ENCODE measurements at places on chromosomes 4 and X.
A peak's percentile ranks its signal among the peaks of the same experiment; 100 is the strongest.

DNA sequence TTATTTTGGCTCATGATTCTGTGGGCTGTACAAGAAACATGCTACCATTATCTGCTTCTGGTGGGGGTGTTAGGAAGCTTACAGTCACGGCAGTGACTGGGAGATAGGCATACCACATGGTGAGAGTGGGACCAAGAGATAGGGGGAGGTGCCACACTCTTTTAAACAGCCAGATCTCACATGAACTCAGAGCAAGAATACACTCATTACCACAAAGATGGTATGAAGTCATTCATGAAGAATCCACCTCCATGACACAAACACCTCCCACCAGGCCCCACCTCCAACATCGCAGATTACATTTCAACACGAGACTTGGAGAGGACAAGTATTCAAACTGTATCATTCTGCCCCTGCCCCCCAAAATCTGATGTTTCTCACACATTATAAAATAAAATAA is 2396.7 kb downstream of the PCDH7 start:
- DNase-seq = no peak

DNA sequence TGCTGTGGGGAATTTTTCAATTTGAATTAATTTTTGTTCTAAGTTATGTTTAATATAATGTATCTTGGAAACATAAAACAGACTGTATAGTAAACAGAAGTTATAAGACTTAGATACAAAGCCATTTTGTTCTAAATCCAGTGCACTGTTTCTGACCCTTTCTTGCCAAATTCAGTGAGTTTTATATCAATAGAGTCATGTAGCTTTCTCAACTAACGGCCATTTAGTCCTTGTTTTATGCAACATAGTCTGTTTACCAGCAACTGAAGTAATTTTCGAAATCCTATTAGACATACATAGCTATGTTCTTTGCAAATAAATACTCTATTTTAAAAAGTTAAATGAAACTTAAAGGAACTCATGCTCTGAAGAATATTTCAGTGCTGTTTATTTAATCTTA is 242.8 kb downstream of the ADGRL3 start:
- no peak for DNase-seq

- DNase-seq = no peak
Observed at GRCh38 chr4:159150821-159151390, 48.0 kb downstream of the RAPGEF2 start.

GRCh38 chr4:36243355-36244256 is 708 bp downstream of the ARAP2 start:
- peak; percentile 57 for DNase-seq

GRCh38 chrX:38332505-38332904 is 5.2 kb upstream of the RPGR start:
- DNase-seq = no peak

DNA sequence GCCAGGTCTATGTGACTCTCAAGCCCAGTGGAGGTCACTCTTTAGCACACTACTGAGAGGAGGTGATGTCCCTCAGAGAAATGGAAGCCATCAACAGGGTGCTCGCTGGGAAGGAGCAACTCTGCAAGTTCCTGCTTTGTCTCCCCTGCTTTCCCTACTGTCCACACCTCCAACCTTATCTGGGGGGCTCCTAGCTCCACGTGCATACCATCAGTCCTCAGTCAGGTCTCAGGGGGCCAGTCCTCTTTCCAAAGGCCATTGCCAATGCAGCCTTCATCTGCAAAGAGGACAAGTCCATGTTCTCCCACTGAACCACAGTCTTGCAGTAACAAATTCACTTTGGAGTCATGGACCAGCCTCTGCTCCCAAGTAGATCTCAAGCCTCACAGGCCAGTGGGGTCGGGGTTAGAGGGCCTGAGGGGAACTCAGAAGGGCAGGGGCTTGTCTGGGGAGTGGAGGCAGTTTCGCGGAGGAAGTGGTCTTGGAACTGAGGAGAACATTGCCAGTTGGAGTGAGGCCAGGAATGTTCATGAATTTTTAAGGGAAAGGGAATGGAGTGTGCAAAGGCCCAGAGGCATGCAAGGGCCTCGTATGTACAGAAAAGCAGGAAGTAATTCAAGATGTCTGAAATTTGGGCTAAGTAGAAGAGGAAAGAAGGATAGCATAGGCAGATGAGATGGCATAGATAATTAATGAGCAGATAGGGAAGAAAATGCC is 8.9 kb downstream of the RTL5 start:
- no peak for DNase-seq

DNA sequence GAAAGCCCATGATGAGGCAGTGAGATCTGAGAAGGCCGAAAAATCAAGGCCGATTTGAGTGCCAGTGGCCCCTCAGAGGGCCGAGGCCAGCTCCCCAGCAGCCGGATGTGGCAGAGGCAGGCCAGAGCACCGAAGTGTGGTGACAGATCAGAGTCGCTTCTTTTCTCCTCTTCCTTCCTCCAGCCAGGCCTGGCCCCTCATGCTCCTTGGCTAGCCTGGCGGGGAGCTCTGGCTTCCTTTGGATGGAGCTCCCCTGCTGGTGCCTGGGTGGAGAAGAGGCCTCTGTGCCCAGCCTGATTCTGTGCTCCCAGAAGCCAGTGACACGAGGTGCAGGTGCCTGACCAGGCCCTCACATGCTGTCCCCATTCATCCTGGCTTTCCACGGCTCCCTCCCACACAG is 127.2 kb upstream of the PABPC4L start:
- no peak for DNase-seq

DNA sequence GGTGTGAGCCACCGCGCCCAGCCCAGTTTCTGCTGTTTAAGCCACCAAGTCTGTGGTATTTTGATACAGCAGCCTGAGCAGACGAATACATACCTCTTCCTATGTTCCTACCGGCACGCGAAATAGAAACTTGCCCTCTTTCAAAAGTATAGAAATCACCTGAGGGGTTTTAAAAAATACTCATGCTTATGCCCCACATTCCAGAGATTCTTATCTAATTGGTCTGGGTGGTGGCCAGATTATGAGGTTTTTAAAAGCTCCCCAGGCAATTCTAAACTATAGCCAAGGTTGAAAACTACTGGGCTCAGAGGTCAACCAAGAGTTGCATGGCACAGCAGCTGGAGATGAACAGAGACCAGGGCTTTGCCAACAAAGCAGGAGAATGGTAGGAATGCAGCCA is 24.9 kb upstream of the HUWE1 start:
- DNase-seq = no peak

GRCh38 chrX:45007598-45007997 is 134.6 kb downstream of the KDM6A start:
- no peak for DNase-seq

DNA sequence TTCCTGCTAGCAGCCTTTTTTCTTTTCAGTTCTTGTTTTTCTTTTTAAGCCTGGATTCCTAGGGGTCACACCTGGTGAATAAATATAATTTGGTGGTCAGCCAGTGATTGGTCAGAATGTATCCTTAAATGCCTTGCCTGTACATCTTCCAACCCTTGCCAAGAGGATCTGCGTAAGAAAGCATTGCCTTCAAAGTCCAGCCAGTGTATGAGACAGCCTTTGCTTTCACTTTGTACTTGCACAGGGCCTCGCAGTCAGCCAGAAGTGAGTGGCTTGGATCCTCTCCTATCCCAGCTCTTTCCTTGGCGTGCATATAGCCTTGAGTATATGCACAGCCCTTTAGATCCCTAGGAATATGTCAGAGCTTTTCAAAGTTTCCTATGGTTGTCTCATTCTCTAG is 22.2 kb downstream of the KANTR start:
- no peak for DNase-seq

DNA sequence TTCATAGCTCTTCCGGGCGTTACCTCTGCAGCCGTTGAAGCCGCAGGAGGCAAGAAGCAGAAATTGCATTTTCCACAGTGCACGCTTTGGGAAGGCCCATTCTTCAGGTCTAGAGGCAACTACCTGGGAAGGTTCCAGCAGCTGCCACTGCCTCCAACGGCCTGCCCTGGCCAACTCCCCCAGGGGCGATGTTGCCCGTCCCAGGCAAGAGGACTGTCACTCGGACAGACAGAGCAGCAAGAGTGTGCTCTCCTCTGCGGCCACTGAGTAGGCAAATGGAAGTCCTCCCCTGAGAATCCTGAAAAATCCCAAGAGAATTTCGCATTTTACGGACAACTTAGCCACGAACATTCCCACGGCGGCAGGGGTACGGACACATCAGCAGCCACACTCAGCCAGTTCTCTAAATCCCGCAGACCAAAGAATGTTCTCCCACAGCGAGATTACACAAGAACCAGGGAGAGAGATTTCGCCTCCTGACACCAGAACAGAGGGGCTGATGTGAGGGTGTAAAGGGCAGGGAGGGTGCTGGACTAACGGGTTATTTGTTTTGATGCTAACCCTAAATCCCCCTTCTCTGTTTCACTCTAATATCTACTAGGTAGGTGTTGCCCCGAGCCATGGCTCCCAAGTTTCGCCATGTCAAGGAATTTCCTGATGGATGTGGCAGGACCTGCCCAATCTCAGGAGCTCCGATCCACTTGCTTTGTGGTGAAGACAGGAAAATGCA is 63.8 kb downstream of the SEPSECS start:
- no peak for DNase-seq

DNA sequence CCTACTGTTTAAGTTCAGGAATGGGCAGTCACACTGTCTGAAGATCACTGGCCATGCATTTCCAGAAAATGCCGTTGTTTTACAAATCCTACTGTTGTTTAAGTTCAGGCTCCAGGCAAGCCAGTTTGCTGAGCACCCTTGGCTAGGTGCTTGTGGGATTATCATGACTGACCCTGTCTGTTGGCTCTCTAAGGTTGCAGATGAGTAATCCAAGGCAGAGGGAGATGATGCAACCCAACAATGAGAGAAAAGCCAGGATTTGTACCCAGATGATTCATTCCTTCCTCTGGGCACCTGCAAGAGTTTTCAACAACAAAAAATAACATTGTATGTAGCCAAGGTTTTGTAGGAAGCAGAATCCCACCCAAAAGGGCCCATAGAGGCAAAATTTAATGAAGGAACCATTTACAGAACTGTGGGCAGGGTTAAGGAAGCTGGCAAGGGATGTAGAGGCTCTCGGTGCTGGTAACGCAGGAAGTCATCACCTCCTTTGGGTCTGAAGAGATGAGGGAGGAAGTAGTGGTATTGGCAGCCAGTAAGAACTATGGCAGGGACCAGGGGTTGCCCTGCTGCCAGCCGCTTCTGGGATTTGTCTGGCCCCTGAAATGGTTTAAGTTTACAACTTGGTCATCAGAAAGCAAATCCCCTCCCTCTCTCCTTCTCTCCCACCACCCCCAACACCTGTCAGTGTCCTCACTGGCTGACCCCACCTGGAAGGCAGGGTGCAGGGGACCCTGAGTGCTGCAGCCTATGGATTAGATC is 54.8 kb downstream of the MSX1 start:
- DNase-seq = no peak

DNA sequence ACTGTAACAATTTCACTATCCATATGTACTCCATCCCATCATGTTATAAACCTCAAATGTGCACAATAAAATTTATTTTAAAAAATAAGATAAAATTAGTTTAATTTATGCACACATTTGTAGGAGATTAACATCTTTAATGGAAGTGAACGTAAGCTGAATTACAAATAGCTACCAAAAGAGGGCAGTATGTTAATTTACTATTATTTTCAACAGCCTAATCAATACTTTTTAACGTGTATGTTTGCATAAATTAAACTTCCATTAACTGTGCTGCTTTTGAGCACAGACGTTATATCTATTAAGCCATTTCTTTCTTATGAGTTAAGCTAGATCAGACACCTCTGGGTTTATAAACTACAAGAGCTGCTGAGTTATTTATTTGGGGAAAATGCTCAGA is 56.5 kb upstream of the PHKA2 start:
- no peak for DNase-seq

DNA sequence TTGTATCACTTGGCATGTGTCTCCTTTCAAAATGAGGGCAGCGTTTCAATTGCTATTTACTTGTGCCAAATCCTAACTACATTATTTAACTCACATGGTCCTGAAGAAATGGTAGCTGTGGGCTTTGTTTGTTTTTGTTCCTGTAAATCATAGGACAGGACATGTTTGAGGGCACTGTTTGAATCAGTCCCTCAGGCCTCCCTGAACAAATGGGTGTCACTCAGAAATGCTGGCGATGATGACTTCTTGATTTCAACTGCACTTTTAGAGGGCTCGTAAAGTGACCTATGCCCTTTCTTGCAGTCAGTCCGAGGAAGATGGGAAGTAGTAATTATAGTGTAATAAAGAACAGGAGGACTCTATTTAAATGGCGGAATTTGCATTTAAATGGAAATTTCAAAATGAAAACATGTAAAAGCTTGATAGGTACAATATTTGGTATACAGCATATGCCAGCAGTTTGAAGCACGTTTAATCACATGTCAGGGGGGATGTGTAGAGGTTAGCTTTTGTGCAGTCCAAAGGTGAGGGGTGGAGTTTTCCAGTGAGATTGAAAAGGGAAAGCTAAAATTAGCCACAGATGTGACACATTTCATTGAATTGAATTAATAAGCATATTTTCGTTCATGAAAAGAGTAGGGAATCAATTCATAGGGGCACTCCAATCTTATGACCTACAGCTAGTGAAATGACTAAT is 1958.7 kb upstream of the IGFBP7 start:
- DNase-seq = no peak

DNA sequence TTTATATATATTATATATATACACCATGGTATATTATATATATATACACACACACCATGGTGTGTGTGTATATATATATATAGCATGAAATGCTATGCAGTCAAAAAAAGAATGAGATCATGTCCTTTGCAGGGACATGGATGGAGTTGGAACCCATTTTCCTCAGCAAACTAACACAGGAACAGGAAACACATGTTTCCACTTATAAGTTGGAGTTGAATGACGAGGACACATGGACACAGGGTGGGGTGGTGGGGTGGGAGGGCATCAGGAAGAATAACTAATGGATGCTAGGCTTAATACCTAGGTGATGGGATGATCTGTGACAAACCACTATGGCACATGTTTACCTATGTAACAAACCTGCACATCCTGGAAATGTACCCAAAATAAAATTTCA is 293.6 kb upstream of the NDST3 start:
- DNase-seq = no peak

DNA sequence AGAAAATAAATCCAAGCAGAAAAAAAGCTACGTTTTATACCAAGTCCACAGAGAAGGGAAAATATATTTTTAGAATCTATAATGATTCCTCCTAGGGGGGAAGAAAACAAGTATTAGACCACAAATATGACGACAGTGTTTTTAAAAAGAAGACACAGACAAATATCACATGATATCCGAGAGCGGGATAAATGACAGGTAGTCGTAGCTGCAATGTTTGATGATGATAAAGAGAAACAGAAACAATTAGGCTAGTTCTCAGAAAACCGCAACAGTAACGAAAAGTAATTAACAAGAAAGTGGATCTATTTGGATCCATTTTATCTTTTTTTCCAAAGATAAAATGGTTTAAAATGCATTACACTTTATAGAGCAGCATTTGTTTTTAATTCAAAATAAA is 918 bp downstream of the HAUS3 start:
- no peak for DNase-seq

DNA sequence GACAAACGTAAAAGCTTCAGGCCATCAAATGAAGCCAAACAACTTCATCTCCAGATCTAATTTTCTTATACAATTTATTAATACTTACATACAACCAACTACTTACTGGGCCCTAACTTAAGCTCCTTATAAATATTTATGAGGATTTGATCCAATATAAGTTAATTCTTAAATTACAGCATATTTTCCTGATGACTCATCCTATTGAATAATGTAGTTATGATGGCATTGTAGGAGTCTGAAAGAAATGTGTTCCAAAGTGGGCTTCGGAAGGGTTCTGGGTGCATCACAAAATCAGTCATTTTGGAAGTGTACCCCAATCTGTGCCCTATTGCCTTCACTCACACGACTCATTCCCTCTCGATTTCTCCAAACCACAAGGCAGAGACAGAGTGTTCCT is 455.1 kb upstream of the CTSO start:
- DNase-seq = no peak
